A172 (cell line): ENCODE measurements at places on chromosomes 12 and 14. TPM values are rescaled to one million over a fixed set of nuclear protein-coding genes. Genes with fewer than 3 reads are reported as not detected.

The NTS gene
- not detected in 2 replicates for total RNA-seq

The IFI27L2 gene
- 86.1 and 89.0 TPM in 2 replicates for total RNA-seq

The FLVCR2 gene
- total RNA-seq, result 0.59 and 0.65 TPM in 2 replicates

The P2RX2 gene
- not detected in 2 replicates for total RNA-seq

The PMCH gene
- not detected in 2 replicates for total RNA-seq

The PPP1R3E gene
- total RNA-seq, result 1.4 and 1.9 TPM in 2 replicates

The MGP gene
- total RNA-seq, result 0.09 TPM in 1 of 2 replicates, not detected in the other

The NPAS3 gene
- 0.41 TPM in 2 replicates for total RNA-seq

The RTRAF gene
- 124 TPM in 2 replicates for total RNA-seq

The CCDC175 gene
- total RNA-seq, result not detected in 2 replicates

The OTX2 gene
- total RNA-seq, result not detected in 2 replicates

The TMX1 gene
- 40.4 and 51.6 TPM in 2 replicates for total RNA-seq

The CMKLR1 gene
- total RNA-seq, result not detected in 2 replicates

The KERA gene
- not detected in 2 replicates for total RNA-seq

The IGF1 gene
- 0.02 TPM in 1 of 2 replicates, not detected in the other for total RNA-seq

The RGS6 gene
- total RNA-seq, result not detected in 2 replicates

The DIO2 gene
- 22.4 and 40.5 TPM in 2 replicates for total RNA-seq

The PPP1R36 gene
- 0.69 TPM in 1 of 2 replicates, not detected in the other for total RNA-seq

The NRDE2 gene
- 8.3 and 8.7 TPM in 2 replicates for total RNA-seq

The C12orf54 gene
- total RNA-seq, result not detected in 2 replicates

The TMEM229B gene
- total RNA-seq, result 2.0 and 3.1 TPM in 2 replicates

The CEBPE gene
- 0.96 TPM in 1 of 2 replicates, not detected in the other for total RNA-seq

The SLC38A4 gene
- 1.5 and 1.7 TPM in 2 replicates for total RNA-seq

The CPNE8 gene
- total RNA-seq, result 0.09 and 0.48 TPM in 2 replicates

The SLC7A7 gene
- total RNA-seq, result 0.74 TPM in 1 of 2 replicates, not detected in the other

The ZNF219 gene
- 5.9 and 12.0 TPM in 2 replicates for total RNA-seq

The HOXC4 gene
- not detected in 2 replicates for total RNA-seq

The TMEM52B gene
- total RNA-seq, result 3.4 and 10.9 TPM in 2 replicates

The BDKRB2 gene
- total RNA-seq, result 0.89 and 0.93 TPM in 2 replicates

The FRMD6 gene
- 47.9 and 53.1 TPM in 2 replicates for total RNA-seq

The ARID2 gene
- 9.9 and 11.5 TPM in 2 replicates for total RNA-seq

The MGAT4C gene
- 0.05 TPM in 1 of 2 replicates, not detected in the other for total RNA-seq

The LEMD3 gene
- 17.8 and 18.3 TPM in 2 replicates for total RNA-seq

The ALX1 gene
- not detected in 2 replicates for total RNA-seq

The PTCSC3 gene
- total RNA-seq, result not detected in 2 replicates

The MYBPC1 gene
- total RNA-seq, result not detected in 2 replicates

The FOXN4 gene
- total RNA-seq, result not detected in 2 replicates

The KRT77 gene
- not detected in 2 replicates for total RNA-seq

The PTGDR gene
- not detected in 2 replicates for total RNA-seq

The IL22 gene
- not detected in 2 replicates for total RNA-seq

The GPD1 gene
- 0.29 and 3.8 TPM in 2 replicates for total RNA-seq

The SIX6 gene
- not detected in 2 replicates for total RNA-seq

The HOXC9 gene
- 6.3 and 11.0 TPM in 2 replicates for total RNA-seq

The SLC25A3 gene
- 792 and 794 TPM in 2 replicates for total RNA-seq

The KRT5 gene
- 1.1 and 1.4 TPM in 2 replicates for total RNA-seq

The CTSG gene
- total RNA-seq, result not detected in 2 replicates

The TMPRSS12 gene
- not detected in 2 replicates for total RNA-seq

The ABHD12B gene
- not detected in 2 replicates for total RNA-seq

The RERGL gene
- total RNA-seq, result not detected in 2 replicates

The ZDHHC22 gene
- total RNA-seq, result not detected in 2 replicates

The MUCL1 gene
- total RNA-seq, result not detected in 2 replicates

The HOXC13 gene
- 7.5 and 8.9 TPM in 2 replicates for total RNA-seq

The TAS2R19 gene
- 0.12 and 1.3 TPM in 2 replicates for total RNA-seq
